ENCODE measurements at places on chromosomes 1 and 21. TPM values are rescaled to one million over a fixed set of nuclear protein-coding genes. Genes with fewer than 3 reads are reported as not detected.

FAM177B gene
- total RNA-seq: not detected

DNA sequence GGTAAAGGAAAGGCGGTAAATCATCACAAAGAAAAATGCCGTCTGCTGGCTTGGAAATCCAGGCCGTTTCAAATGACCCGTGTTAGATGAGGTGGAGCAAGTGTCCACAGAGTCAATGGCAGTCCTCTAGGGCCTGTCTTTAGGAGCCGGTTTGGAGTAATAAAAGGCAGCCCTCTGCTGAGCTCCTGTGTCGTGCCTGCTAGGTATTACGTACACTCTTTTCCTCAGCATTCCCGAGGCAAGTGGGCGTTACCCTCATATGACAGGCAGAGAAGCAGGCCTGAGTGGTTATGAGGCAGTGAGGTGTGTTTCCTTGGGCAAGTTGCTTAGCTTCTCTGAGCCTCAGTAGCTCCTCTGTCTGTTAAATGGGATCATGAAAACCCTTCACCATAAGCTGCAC lies 7.7 kb downstream of the NENF start:
- no peak for DNase-seq
- no peaks in the 10 kb centered on the region for H3K36me3 ChIP-seq
- no peaks in the 10 kb centered on the region for H3K27me3 ChIP-seq
- H3K27ac ChIP-seq: no peak overlapping the region
- H3K4me3 ChIP-seq: no peak overlapping the region

DNA sequence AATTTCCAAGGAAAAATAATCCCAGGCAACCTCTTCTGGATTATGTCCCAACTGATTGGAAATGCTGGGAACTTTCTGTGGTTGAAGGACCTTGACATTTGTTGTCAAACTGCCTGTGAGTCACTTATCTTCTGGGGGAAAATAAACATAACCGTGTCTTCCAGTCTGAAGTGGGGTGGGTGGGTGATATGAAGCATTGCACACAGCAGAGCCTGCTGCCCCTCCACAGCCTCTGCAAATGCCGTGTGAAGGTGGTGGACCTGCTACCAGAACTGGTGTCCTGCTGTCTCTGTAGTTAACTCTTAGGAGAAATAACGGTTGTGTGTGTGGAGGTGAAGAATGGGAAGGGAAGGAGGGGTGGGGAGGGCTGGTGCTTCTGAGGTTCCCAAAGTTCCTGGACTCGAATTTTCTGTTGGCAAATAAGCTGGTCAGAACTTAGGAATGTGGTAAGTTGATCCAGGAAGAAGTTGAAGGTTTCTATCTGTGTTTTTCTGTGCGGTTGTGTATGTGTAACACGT lies 23.2 kb downstream of the GALNT2 start:
- H3K4me1 ChIP-seq: peaks cover 11% of the 10 kb centered on the region
- DNase-seq: no peak
- H3K27ac ChIP-seq: no peak overlapping the region
- no peaks in the 10 kb centered on the region for H3K36me3 ChIP-seq
- H3K4me3 ChIP-seq: no peak overlapping the region

GRCh38 chr21:32994305-32994704 lies 31.4 kb upstream of the OLIG2 start:
- H3K27me3 ChIP-seq: no peaks in the 10 kb centered on the region
- H3K4me1 ChIP-seq: peaks cover 8% of the 10 kb centered on the region
- DNase-seq: peak; percentile 57
- no peaks in the 10 kb centered on the region for H3K36me3 ChIP-seq
- no peak overlapping the region for H3K4me3 ChIP-seq

All from GM23338 (cell line).